SK-MEL-5 (cell line): ENCODE measurements at places on chromosomes 7 and 10.

DNA sequence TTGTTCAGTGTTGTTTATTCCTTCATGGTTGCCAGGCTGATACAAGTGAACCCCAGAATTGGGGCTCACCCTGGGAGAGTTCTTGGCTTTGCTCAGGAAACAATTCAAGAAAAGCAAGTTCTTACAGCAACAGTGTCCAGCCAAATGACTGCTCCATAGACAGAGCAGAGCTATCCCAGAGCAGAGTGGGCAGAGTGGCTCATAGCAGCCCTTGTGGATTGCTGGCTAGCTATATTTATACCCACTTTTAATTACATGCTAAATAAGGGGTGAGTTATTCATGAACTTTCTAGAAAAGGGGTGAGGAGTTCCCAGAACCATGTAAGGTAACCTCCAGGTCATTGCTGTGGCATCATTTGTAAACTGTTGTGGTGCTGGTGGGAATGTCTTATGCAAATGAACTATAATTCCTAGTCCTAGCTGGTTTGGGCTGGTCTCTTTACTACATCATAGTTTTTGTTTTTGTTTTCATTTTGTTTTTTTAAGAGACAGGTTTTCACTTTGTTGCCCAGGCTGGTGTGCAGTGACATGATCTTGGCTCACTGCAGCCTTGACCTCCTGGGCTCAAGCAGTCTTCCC is 59.9 kb upstream of the HBP1 start:
- no peak for DNase-seq

- DNase-seq = peak; percentile 37
These were observed 29.9 kb upstream of the IFRD1 start for GRCh38 chr7:112420236-112420861.

- no peak for DNase-seq
These were observed 101.5 kb downstream of the ARHGAP22 start for GRCh38 chr10:48503293-48503911.

GRCh38 chr7:13466874-13467547 is 522.5 kb downstream of the ETV1 start:
- DNase-seq = no peak

GRCh38 chr7:87877366-87878040 is 1.2 kb downstream of the DBF4 start:
- DNase-seq = no peak
